D341Med (cell line): ENCODE measurements at places on chromosomes 16 and 17.

GRCh38 chr16:14303182-14303618 lies 232.1 kb downstream of the MRTFB start:
- no peak for DNase-seq

DNA sequence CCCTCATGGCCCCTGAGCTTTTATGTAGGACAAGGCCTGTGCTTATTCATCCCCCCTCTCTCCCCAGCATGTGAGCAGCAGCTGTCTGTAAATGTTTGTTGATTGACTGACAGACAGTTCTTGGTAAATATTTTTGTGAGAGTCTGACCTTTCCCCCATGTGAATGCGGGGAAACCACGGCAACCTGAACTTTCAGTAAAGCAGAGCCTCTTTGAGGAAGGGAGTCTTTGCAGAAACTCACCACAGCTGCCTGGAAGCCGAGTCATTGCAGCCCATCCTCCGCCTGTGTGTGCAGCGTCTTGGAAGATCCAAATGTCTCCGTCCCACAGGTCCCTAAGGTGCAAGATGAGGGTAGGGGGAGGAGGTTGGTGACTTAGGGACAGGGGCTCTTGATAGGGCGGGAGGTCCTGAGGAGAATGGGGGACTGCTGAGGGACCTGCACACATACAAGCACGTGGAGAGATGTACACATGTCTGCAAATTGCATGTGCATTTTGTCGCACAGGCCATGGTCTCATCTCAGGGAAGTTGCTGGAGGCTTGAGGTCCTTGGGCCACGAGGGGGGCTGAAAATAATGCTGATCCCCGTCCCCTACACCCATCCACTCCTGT lies 23.0 kb upstream of the IL21R start:
- no peak for DNase-seq

DNA sequence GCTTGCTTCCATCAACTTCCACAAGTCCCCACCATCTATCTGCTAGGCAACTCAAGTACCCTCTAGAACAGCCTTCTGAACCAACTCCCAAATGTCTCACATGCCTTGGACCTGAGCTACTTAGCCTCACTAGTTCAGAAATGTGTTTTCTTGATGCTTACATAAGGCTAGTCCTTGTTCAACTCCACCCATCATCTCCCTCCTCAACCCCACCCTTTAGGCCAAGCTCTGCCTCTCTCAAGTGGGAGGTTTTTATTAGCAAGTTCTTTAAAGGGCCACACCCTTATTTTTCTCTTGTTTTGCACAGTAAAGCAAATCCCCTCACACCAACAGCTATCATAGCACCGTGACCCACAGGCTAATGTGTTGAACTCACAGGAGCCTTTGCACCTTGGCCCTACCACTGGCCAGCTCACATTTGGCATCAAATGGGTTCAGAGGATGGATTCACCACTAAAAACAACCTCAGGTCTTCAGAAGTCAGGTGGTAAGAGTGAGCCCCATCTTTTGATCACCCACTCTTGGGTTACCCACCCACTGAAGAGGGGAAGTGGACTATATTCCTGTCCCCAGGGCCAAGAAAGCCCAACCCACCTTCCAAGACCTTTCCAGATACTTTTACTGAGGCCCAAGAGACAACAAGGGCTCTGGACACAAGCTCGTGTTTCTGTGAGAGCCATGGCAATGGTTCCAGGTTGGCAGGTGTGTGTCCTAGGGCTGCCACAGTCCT lies 12.2 kb downstream of the PIK3R5 start:
- DNase-seq = no peak

- no peak for DNase-seq
These were observed 391.3 kb upstream of the CDH5 start for GRCh38 chr16:65975049-65975708.

GRCh38 chr16:15556130-15556529 lies 86.8 kb downstream of the MARF1 start:
- DNase-seq = no peak

- no peak for DNase-seq
These were observed 4.9 kb downstream of the BCL7C start for GRCh38 chr16:30888856-30889499.

- no peak for DNase-seq
These were observed 31.0 kb upstream of the BHLHA9 start for GRCh38 chr17:1239210-1239609.

GRCh38 chr16:76441391-76441790 lies 164.2 kb downstream of the CNTNAP4 start:
- DNase-seq = no peak

DNA sequence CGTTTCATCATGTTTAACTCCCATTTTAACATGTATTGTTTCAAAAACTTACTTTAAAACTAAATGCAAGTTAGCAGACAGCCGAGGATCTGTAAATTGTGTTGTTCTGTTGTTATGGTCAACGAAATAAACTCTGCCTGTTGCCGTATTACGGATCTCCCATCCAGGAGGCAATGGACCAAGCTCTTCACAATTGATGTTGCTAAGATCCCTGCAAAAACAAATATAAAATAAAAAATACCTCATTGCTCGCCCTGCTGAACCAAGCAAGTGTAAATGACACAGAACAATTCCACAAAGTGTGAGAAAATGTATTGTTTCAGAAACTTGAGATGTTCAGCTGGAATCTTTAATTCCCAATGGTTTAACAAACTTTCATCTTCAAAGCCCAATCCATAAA lies 65.0 kb downstream of the CEP95 start:
- no peak for DNase-seq

- DNase-seq = no peak
These were observed 9.8 kb downstream of the STAT3 start for GRCh38 chr17:42378359-42378958.

DNA sequence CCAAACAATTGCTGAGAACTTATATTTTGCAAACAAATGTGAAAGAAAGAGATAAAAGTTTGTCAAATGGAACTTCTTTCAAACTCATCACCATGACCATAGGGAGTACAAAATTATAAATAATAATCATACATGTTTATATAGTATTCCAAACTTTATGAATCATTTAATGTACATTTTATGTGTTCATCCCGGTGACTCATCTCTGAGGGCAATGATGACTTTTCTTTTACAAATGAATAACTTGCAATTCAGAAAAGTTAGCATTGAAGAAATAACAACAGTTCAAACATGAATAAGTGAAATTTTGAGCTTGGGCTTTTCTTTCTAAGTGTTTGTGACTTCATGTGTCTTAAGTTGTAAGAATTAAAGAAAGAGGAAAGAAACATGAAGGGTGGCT lies 66.3 kb upstream of the CDH8 start:
- DNase-seq = no peak

- no peak for DNase-seq
These were observed 38.3 kb upstream of the SMPD3 start for GRCh38 chr16:68486502-68487202.
